ENCODE measurements at places on chromosomes 4 and X.

DNA sequence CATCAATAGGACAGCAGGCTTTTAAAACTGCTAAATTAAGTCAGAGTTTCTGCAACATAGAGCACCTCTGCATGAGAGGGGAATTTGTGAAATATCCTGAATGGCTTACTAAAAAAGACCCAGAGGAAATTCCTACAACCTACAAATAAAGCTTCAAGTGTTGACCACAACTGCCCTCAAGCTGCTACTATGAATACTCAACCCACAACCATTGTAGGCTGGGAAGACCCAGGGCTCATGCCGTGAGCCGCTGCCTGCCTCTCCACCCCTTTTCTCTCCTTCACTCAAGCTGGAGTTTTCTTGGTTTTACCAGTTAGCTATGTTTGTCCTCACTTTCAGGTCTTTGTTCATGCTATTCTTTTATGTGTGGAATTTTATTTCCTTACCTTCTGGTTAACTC is 151.6 kb downstream of the EMCN start:
- no peak overlapping the region for H3K4me3 ChIP-seq
- no peaks in the 10 kb centered on the region for H3K36me3 ChIP-seq
- no peak overlapping the region for H3K27ac ChIP-seq
- no peaks in the 10 kb centered on the region for H3K4me1 ChIP-seq

DNA sequence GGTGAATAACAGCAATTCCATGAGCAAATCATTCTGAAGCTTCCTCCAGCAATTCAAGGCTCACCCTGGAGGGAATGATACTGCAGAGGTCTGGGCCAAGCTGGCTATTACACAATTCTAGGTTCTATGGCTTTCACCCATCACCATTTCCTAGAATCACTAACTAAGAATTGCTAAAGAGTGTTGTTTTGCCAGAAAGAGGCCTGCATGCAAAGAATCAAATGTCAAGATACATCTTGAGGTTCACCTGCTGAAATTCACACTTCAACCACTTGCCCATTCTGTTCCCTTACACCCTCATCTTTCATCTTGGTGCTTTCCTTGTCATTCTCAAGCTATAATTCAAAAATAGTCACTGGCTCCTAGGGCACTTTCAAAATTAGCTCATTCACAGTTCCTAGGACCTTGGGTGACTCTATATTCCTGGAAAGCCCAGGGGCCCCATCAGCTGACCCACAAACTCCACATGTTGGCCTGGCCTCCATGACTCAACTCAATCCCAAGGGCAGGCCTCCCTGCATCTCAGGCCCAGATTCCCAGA is 7.0 kb downstream of the APBB2 start:
- H3K27me3 ChIP-seq, result peaks cover 20% of the 10 kb centered on the region
- H3K4me3 ChIP-seq, result no peak overlapping the region

DNA sequence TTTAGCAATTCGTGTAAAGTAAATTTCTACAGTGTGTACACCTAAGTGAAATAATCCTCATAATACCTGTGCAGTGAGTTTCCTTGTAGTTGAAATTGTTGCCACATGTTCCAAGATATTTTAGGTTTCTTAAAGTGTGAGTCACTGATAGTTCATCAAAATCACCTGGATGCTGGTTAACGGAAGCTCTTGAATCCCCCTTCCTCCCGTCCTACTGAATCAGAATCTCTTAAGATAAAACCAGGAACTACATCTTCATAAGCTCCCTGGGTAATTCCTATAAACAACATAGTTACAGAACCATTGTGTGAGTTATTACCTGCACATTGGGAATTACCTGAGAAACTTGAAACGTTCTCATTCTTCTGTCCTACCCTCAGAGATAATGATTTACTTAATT is 197.4 kb upstream of the HS3ST1 start:
- H3K27ac ChIP-seq, result no peak overlapping the region
- H3K4me3 ChIP-seq, result no peak overlapping the region
- no peaks in the 10 kb centered on the region for H3K27me3 ChIP-seq
- H3K36me3 ChIP-seq, result no peaks in the 10 kb centered on the region
- DNase-seq, result no peak

GRCh38 chr4:97845758-97846157 is 297.5 kb downstream of the STPG2 start:
- DNase-seq, result no peak
- H3K27me3 ChIP-seq, result no peaks in the 10 kb centered on the region
- no peak overlapping the region for H3K4me3 ChIP-seq
- H3K36me3 ChIP-seq, result no peaks in the 10 kb centered on the region
- no peaks in the 10 kb centered on the region for H3K4me1 ChIP-seq
- no peak overlapping the region for H3K27ac ChIP-seq

DNA sequence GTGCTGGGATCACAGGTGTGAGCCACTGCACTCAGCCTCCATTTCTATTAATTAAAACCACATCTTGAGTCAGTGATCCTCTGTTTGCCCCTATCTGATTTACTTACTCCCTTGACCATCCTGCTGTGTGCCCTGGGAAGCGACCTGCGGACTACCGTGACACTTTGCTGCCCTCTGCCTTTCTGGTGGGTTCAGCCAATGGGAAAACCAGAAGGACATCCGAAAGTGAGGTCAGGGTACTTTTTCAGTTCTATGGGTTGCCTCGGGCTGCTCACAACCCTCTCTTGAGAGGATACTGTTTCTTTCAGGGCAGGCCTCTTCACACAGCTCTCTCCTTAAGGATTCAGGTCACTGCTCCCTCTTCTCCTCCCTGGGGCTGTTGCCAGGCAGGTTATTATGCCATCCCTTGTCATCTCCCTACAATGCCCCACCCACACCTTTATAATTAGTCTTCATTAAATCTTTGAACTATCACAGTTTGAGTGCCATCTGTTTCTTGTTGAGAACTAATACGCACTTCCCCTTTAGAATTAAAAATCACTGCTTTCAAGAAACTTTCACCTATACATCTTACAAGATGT is 21.4 kb downstream of the PLAC8 start:
- no peak for DNase-seq
- peaks cover 38% of the 10 kb centered on the region for H3K4me1 ChIP-seq

DNA sequence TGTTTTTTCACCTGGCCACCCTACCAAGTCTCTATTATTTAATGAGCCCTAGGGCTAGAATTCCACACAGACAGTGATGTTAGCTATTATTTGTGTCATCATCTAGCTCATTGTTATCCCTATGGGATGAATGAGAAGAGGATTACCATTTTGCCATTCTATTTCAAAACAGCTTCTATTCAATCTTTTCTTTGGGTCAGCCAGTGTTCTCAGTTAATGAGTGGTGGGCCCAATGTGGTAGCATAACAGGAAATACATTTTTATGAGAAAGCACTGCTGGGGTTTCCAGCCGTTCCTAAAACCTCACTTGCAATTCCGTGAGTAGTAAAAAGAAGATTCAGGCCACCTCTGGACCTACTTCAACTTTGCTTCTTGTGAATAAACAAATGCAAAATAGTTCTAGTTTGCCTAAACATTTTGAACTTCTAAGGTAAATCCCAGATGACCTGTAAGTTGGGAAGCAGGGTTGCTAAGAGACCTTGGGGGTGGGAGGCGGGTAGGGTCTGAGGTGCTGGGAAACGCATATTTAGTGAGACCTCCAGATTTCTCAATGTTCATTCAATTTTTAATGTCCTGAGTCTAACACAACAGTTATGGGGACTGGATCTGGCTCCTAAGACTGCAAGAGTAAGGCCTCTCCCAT is 24.8 kb upstream of the CYP2U1 start:
- no peak overlapping the region for H3K27ac ChIP-seq
- H3K27me3 ChIP-seq, result peaks cover 2% of the 10 kb centered on the region
- DNase-seq, result no peak
- H3K36me3 ChIP-seq, result no peaks in the 10 kb centered on the region
- H3K4me1 ChIP-seq, result no peaks in the 10 kb centered on the region

DNA sequence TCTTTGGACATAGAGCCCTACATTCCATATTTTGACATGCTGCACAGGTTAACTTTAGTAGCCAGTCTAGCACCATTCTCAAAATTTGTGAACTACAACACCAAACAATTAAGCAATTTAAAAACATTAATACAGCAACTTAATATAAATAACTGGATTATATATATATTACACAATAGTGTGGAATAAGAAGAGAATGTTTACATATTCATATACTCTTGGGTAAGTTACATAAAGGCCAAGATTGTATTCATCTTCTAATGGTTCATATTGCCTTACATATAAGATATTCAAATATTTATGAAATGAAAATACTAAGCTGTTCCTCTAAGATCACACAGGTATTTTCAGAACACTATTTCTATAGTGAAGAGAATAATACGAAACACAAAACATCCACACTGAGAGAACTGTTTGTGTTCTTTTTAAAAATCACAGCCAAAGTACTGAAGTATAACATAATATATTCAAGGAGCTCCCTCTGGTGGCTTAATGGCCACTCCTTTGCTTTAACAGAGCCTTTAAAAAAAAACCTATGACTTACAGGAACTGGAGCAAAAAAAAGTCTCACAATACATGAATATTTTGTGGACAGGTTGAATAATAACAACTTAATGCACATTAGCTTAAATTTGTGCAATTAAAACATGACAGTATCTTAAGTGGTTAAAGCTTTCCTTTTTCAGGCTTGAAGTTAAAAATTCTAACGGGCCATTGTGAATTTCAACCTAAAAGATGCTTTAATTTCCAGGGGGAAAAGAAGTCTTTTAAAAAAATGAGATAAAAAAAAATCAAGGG is 46.2 kb downstream of the NEK1 start:
- H3K36me3 ChIP-seq, result peaks cover 5% of the 10 kb centered on the region
- H3K4me1 ChIP-seq, result peaks cover 13% of the 10 kb centered on the region
- peak overlapping the region; percentile 37 for H3K27ac ChIP-seq
- H3K27me3 ChIP-seq, result no peaks in the 10 kb centered on the region
- DNase-seq, result peak; percentile 55

GRCh38 chr4:180794333-180794732 is 1448.9 kb upstream of the TENM3 start:
- no peak overlapping the region for H3K27ac ChIP-seq
- no peak for DNase-seq
- no peaks in the 10 kb centered on the region for H3K27me3 ChIP-seq
- no peak overlapping the region for H3K4me3 ChIP-seq

DNA sequence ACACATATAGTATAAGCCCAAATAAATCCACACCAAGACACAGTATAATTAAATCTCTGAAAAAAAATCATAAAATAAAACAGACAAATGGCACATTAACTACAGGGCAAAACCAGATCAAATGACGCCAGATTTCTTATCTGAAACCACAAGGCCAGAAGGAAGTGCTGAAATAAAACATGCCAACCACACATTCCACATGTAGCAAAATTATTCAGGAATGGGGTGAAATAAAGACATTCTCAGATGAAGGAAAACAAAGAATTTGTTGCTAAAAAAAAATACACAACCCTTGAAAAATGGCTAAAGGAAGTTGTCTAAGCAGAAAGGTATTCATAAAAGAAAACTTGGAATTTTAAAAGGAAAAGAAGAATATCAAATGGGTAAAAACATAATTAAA is 4.5 kb upstream of the DCAF12L1 start:
- H3K36me3 ChIP-seq, result no peaks in the 10 kb centered on the region
- no peaks in the 10 kb centered on the region for H3K4me1 ChIP-seq
- H3K27me3 ChIP-seq, result no peaks in the 10 kb centered on the region
- H3K27ac ChIP-seq, result no peak overlapping the region

DNA sequence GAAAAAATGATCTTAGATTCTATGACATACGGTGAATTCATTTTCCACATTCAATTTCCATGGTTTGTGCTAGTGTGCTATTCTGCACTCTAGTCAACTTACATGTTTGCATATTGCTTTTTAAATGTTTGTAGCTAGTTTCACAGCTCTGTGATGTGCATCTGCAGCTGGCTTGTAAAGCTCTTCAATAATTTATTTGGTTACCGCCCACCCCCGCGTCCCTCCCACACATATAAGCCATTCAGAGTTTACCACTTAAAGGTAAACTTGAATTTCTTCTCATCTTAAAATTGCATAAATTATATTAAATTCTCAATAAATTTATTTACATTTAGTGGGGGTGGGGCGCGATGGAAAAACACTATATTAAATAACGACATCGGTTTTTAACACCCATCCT is 291 bp upstream of the NBDY start:
- DNase-seq, result peak; percentile 23
- H3K27me3 ChIP-seq, result no peaks in the 10 kb centered on the region
- peak overlapping the region; percentile 91 for H3K27ac ChIP-seq
- peaks cover 31% of the 10 kb centered on the region for H3K4me1 ChIP-seq
- H3K4me3 ChIP-seq, result peak overlapping the region; percentile 92
- H3K36me3 ChIP-seq, result peaks cover 5% of the 10 kb centered on the region

DNA sequence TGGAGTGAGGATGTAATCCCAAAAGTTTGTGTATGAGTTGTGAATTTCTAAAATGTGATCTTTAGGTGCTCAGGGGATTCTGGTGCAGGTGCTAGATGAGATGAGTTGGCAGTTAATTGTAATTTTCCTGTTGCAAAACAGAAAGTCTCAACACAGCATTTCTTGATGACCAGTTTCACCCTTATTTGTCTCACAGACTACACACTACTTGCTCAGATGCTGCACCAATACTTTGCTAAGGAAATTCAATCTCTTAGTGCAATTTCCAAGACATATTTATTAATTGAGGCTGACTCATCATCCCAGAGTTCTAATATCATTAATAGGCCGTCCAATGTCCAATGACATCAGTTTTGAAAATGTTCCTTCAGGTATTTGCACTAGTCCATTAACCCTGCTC is 159.2 kb upstream of the SFRP2 start:
- peaks cover 22% of the 10 kb centered on the region for H3K4me1 ChIP-seq
- no peak overlapping the region for H3K27ac ChIP-seq
- H3K27me3 ChIP-seq, result peaks cover 34% of the 10 kb centered on the region
- no peak overlapping the region for H3K4me3 ChIP-seq

GRCh38 chrX:9626379-9626778 is 139.3 kb downstream of the GPR143 start:
- no peaks in the 10 kb centered on the region for H3K27me3 ChIP-seq
- H3K4me1 ChIP-seq, result peaks cover 20% of the 10 kb centered on the region
- no peaks in the 10 kb centered on the region for H3K36me3 ChIP-seq
- DNase-seq, result no peak
- no peak overlapping the region for H3K4me3 ChIP-seq

DNA sequence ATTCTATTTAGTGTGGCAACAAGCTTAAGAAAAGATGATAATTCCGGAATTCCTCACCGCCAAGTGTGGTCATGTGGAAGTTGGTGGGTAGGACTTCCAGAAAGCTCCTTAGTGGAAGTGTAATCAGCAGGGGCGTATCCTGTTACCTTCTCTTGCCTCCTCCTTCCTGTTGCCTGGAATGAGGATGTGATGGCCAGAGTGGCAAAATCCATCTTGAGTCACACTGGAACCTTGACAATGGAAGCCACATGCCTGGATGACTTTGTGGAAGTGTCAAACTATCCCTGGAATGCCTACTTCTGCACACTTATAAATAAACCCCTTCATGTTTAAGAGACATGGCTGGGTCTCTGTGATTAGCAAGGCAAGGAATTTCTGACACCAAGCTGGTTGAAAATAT is 191.0 kb downstream of the PRDM5 start:
- no peak overlapping the region for H3K4me3 ChIP-seq

GRCh38 chr4:67750691-67751090 is 3.5 kb downstream of the GNRHR start:
- H3K27me3 ChIP-seq, result no peaks in the 10 kb centered on the region
- H3K36me3 ChIP-seq, result no peaks in the 10 kb centered on the region
- H3K27ac ChIP-seq, result no peak overlapping the region
- DNase-seq, result no peak
- H3K4me3 ChIP-seq, result no peak overlapping the region

All from activated CD4-positive, alpha-beta T cell treated with anti-CD3 and anti-CD28 coated beads, Interleukin-2, amount 10 ng/mL, durations not matched to agents 7 days and 5 days (primary cell).